ACHN (cell line): ENCODE measurements at places on chromosomes 12 and 14.

DNA sequence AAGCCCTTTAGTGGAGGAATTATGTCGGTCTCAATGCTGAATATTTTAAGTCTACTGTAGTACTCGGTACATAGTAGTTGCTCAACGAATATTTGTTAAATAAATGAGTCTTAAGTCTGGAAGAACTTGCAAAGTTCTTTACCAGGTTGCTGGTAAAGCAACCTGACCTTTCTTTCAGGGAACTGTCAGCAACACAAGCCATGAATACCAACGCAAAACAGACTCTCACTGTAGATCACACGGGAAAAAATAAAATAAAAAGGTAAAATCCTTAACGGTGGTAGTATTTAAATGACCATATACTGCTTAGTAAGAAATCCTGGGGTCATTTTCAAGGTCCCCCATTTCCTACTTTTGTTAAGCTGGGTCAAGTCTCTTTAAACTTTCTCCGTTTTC is 447 bp upstream of the NUBPL start:
- DNase-seq, result no peak

- DNase-seq, result no peak
Measured at GRCh38 chr12:117282490-117282889, 78.9 kb downstream of the NOS1 start.

- peak; percentile 57 for DNase-seq
Measured at GRCh38 chr14:23539248-23540140, 12.1 kb downstream of the ZFHX2 start.

- no peak for DNase-seq
Measured at GRCh38 chr12:52210925-52211650, 19.3 kb upstream of the KRT80 start.

DNA sequence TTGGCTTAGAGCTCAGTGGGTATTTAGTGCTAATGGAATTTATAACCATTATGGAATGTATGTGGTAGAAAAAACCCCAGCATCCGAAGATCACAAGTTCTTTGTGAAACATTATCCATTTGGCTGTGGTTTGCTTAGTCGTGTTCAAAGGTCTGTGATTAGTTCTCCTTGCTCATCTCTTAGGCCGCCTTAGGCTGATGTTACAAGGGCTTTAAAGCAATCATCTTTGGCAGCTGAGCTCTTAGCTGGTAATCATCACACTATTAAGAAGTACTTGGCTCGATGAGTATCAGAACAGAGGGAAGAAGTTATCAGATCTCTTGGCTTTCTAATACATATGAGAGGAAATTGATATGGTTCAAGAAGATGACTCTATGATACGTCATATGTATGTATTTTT is 124.1 kb upstream of the E2F7 start:
- peak; percentile 7 for DNase-seq

- no peak for DNase-seq
Measured at GRCh38 chr12:112328456-112329124, 53.6 kb downstream of the HECTD4 start.

DNA sequence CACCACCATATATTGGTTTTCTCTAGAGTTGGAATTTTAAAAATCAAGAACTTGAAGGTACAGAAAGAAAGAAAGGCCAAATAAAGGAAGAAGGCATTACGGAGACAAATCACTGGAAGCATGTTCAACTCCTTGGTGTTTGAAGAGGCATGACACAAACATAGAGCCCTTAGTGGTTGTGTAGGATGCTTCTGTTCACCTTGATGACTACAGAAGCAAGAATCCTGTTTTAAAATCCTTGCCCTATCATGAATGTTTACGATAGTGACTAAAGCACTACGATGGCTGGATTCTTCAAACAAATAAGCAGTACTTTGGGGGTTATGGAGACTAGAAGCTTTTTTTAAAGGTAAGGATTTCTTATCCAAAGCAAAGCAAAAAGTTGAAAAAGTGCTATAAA is 10.3 kb upstream of the ISM2 start:
- no peak for DNase-seq

- no peak for DNase-seq
Measured at GRCh38 chr14:57485635-57486034, 8.0 kb downstream of the CCDC198 start.

GRCh38 chr12:114409852-114410600 is 4.1 kb upstream of the TBX5 start:
- no peak for DNase-seq

DNA sequence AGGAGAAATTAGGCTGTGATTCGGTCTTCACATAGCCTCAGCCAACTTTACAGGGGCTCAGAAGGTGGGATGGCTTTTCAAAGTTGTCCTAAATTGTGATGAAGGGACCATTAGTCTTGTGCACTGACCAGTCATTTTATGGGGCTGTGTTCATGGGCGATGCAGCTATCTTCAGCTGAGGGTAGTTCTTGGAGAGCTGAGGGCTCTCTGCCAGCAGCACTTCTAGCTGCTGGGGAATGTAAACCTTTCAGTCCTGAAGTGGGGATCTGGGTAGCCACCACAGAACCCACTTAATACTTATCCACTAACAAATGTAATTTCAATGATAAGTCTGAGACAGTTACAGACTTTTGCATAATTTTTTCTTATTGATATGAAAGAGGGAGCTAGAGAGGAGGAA is 270.6 kb downstream of the AEBP2 start:
- no peak for DNase-seq

DNA sequence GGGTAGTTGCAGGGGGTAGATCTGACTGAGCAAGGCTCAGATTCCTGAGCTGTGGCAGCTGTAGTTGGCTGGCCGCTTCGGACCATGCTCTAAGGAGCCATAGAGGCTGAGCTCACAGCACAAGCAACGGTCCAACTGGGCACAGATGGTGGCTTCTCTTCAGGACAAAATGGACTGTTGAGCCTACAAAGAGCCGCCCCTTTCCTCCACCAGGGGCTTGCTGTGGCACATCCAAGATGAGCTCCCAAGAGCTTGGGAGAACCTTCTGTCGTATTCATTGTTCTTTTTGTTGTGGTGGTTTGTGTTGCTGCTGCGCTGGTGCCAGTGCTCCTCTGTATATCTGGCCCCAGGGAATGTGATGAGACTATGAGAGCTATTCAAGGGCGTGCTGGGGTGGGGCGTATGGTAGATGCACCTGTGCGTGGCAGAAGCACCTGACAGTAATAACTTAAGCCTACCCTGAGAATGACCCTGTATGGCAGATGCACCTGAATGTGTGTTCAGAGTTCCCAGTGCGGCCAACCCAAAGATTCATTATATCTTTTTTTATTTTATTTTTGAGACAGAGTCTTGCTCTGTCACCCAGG is 17.8 kb upstream of the LGALS3 start:
- no peak for DNase-seq

DNA sequence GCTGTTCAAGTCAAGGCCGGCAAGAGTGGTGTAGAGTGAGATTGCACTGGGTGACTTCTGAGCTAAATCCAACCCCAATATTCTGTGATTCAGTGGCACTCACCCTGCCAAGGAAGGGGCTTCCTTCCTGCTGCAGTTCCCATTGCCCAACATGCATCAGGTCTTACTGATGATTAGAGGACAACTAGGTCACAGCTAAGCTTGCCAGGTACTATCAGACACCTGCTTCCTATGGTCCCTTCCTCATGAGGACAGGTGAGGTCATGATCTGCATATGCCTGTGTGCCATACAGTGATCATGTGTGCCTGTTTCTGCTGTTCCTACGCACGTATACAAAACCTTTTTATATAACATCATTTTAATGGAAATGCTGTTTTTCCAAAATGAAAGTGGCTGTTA is 1.7 kb upstream of the CTDSP2 start:
- no peak for DNase-seq

GRCh38 chr12:97211416-97211930 is 251.1 kb upstream of the RMST start:
- DNase-seq, result no peak

DNA sequence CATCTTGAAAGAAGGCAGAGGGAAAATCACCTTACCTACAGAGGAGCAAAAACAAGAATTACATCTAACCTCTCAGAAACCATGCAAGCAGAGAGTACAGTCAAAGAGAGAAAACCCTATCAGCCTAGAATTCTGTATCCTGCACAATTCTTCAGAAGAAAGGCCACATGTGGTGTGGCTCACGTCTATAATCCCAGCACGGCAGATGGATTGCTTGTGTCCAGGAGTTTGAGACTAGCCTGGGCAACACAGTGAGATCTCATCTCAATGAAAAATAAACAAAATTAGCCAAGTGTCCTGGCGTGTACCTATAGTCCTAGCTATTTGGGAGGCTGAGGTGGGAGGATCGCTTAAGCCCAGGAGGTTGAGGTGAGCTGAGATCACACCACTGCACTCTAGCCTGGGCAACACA is 48.2 kb downstream of the ATF7 start:
- DNase-seq, result no peak

GRCh38 chr14:52318826-52319645 is 4.9 kb downstream of the PTGER2 start:
- DNase-seq, result no peak

DNA sequence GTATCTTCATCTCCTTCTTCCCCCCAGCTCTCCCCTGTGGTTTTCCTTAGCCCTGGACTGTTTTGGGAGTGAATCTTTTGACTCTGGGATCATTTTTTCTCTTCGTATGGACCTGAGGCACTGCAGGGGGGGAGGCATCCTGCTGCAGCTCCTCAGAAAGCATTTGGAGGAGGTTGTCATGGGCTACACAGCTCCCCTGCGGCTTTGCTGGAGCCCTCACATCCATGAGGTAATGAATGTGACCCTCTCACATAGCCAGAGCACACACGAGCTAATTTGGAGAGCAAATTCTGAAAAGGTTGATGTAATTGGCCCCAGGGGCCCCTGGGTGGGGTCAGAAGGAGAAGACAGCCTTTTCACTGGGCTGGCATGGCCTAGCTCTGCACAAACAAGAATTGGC is 110.9 kb downstream of the PAH start:
- no peak for DNase-seq

GRCh38 chr12:89163918-89164317 is 188.4 kb downstream of the DUSP6 start:
- no peak for DNase-seq

DNA sequence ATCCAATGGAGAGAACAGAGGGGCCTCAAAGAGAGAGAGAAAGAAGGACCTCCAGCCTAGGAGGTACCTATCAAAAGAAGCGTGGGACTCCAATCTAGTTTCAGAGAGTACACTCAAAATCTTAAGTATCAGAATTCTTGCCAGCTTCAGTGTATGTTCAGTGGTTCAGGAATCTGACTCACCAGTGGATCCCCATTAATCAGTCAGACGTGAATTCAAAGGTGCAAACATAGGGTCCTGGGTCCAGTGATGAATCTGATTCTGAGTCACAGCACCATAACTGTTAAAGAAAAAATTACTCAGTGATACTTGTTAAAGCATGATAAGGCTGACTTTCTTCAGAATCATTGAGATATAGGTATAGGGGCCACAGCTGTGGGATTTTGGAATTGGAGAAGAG is 33.2 kb downstream of the ETNK1 start:
- DNase-seq, result peak; percentile 76
